ENCODE measurements at places on chromosomes 7 and 10. TPM values are rescaled to one million over a fixed set of nuclear protein-coding genes. Genes with fewer than 3 reads are reported as not detected.

Gene HHEX
- 0.54 TPM for total RNA-seq

Gene SEMA3E
- total RNA-seq: 17.1 TPM

Gene ACTL6B
- total RNA-seq: 38.1 TPM

Gene TMEM225B
- 0.50 TPM for total RNA-seq

Gene TMEM229A
- total RNA-seq: 0.97 TPM

Gene WNT8B
- 0.21 TPM for total RNA-seq

DNA sequence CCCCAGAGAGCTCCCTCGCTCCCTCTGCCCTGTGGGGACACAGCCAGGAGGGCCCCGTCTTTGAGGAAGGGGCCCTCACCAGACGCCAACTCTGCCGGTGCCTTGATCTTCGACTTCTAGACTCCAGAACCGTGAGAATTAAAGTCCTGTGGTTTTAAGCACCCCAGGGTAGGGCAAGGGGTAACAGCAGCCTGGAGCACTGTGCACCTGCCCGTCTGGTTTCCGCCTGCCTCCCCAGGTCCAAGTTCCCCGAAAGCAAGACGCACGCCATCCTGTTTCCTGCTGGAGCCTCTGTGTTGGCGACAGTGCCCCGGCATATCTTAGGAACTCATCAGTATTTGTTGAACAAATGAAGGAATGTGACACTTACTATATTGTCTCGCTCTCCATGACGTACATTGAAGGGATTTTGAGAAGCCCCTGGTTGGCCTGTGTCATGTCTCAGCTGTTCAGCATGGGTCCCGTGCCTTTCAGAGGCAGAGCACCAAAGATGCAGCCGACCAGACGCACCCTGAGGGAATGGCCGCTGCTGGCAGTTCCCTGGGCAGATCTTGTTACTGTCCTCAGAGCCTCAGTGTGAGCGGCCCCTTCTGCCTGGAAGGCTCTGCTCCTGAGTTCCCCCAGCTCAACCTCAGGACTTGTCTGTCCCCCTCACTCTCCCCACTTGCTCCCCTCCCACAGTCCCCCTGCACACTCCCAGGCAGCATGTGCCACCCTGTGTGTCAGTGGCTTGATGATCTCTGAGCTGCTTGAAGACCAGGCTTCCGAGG is 226.2 kb downstream of the TCERG1L start:
- no peak for ATAC-seq

- no peak for ATAC-seq
Measured at GRCh38 chr10:132798876-132799275, 12.9 kb upstream of the NKX6-2 start.

- no peak for ATAC-seq
Measured at GRCh38 chr7:121046893-121047468, 58.5 kb downstream of the CPED1 start.

DNA sequence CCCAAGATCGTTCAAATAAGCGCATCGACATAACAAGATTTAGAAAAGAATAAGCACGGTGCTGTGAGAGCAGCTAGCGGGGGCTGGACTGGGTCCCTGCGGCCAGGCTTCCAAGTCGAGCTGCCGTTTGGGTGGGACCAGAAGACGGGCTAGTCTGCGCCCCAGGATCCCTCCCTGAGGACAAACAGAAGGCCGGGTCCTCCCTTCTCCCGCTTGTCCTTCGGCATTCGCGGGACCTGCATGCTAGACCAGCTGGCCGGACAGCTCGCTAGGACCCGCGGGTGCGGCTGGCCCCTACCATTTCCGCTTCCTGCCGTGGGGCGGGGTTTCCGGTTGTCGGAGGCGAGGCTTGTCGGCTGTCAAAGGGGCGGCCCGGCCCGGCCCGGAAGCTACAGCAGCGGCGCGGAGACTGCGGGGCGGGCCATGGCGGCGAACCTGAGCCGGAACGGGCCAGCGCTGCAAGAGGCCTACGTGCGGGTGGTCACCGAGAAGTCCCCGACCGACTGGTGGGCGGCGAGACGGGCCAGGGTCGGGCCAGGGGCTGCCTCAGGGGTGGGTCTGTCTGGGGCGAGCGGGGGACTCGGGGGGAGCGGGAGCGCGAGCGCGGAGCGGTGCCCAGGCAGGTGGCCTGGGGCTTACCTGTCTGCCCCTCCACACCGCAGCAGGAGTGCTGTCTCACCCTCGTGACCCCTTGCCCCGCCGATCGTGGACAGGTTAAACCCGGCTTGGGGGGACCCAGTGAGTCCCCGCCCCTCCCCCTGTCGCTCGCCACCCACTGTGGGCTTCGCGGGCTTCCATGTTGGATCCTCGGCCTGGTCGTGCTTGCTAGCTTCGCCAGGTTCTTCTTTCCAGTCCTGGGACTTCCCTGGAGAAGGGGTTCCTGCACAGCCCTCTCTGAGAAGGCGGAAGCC is at the start of gene DBNL:
Gene DBNL, plus strand, starts transcription at position 388 of the 911 bp plus-strand sequence. Its CDS starts 36 bp downstream, at position 424.
- peak; percentile 86 for ATAC-seq

DNA sequence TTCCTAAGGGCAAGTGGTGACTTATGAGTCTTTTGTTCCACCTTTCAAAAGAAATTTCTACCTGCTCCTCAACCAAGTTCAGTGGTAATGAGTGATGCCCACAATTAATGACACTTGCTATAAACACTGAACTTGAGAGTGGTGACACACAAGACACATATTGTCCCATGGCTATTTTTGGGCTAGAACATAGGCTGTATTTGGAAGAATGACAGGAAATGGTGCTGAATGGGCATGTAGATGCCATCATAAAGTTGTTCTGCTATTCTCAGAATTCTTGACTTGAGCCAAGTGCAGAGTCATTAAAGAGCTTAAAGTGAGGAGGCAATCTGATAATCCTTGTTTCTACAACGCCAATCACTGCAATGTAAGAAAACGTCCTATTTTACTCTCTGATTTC is 313.3 kb downstream of the AGMO start:
- ATAC-seq: no peak

DNA sequence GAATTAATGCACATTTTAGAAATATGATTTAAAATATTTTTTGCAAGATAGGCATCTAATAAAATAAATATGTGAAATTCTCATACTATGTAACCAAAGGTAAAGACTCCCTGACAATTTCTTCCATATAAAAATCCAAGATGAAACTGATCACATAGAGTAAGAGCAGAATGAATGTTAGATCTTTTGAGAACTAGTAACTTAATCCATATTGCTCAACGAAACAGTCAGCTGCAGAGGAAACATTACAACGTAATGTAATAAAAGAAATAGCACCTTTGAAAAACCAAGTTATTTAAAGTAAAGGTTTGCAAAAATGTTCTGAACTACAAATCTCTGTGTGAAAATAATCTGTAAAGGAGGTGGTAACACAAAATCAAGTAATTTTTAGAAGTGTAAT is 28.8 kb downstream of the HACD1 start:
- ATAC-seq: no peak

GRCh38 chr7:67918158-67918557 is 921.5 kb downstream of the TYW1 start:
- no peak for ATAC-seq

DNA sequence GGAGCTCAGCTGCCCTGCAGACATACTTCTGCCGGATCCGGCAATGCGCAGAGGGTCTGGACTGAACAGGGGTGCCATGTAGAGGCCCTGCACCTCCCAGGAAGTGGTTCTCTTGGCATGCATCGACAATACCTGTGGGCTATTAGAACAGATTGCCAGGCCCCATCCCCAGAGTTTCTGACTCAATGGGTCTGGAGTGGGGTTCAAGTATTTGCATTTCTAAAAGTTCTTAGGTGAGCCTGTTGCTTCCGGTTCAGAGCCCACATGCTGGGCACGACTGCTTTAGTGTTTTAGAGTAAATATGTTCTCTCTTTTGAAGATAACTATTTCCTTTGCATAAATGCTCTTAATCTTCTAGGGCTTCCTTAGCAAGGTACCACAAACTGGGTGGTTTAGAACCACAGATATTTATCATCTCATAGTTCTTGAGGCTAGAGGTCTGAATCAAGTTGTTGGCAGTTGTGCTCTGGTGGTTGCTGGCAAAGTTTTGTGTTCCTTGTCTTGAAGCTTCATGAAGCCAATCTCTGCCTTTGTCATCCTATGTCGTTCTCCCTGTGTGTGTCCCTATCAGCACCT is 435.5 kb downstream of the TCERG1L start:
- ATAC-seq: no peak

- ATAC-seq: peak; percentile 89
Measured at GRCh38 chr7:129501760-129502707, at the start of gene SMKR1. Gene SMKR1, plus strand, starts transcription at chr7:129502531. Its CDS starts 294 bp downstream, at chr7:129502825.

GRCh38 chr10:80938903-80939302 is 401.2 kb downstream of the SH2D4B start:
- ATAC-seq: no peak

- ATAC-seq: peak; percentile 62
Measured at GRCh38 chr10:30587522-30588031, 42.0 kb downstream of the LYZL2 start.

- peak; percentile 96 for ATAC-seq
Measured at GRCh38 chr7:75937958-75938786, 23.2 kb downstream of the POR start.

GRCh38 chr10:86193841-86194240 is 172.8 kb downstream of the GRID1 start:
- no peak for ATAC-seq

DNA sequence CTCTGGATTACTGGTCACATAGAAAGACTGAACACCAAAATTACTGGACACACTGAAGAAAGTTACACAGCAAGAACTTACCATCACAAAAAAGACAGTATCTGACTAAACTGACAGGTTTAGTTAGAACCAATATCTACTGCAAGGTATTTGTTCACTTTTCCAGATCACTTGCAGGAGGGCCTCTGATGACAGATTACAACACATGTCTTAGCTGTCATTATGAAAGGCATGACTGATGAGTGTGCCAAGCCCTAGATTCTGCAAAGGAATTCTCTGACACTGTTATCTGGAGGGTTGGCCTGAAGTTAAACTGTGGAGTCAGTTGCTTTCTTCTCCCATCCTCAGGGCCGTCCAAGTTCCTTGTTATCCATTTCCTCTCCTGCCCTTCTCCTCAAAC is 242.7 kb downstream of the KIF20B start:
- ATAC-seq: no peak

- peak; percentile 20 for ATAC-seq
Measured at GRCh38 chr10:18097524-18097923, 42.7 kb upstream of the CACNB2 start.

GRCh38 chr7:74511345-74511744 is 57.6 kb downstream of the GTF2IRD1 start:
- ATAC-seq: no peak

GRCh38 chr7:156651474-156651873 is 10.9 kb downstream of the RNF32 start:
- ATAC-seq: no peak

GRCh38 chr7:2725178-2726105 is 37.4 kb downstream of the AMZ1 start:
- no peak for ATAC-seq

- no peak for ATAC-seq
Measured at GRCh38 chr7:78164459-78164858, 365.9 kb downstream of the PHTF2 start.

GRCh38 chr10:100907773-100908363 is 4.9 kb upstream of the SLF2 start:
- ATAC-seq: no peak

DNA sequence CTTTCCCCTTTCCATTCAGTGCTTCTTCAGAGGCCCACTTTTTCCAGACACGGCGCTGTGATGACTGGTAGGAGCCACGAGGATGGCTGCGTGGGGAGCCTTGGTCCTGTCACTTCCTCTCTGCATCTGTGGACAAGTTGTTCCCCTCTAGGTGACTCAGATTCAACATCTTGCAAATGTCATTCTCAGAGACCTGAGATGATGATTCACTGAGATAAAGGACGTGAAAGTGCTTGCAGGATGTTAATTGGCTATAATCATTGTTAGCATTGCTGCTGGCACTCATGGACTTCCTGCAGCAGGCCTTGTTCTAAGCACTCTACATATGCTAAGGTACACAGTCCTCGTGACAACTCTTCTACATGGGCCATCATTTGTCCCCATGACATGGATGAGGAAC is 489.8 kb upstream of the ZMIZ1 start:
- no peak for ATAC-seq

GRCh38 chr10:73863039-73863817 is 11.1 kb downstream of the CAMK2G start:
- no peak for ATAC-seq

DNA sequence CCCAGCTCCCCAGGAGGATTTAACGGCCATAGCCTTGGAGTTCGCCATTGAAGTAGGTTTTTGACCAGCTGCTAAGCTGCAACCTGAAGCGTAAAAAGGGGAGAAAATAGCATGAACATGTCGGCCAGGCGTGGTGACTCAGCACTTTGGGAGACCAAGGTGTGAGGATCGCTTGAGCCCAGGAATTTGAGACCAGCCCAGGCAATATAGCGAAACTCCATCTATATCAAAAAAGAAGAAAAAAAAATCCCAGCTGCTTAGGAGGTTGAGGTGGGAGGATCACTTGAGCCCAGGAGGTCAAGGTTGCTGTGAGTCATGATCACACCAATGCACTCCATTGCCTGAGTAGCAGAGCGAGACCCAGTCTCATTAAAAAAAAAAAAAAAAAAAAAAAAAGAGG is 32.2 kb upstream of the MCU start:
- no peak for ATAC-seq

GRCh38 chr10:71278691-71279588 is 40.1 kb upstream of the SLC29A3 start:
- peak; percentile 45 for ATAC-seq

DNA sequence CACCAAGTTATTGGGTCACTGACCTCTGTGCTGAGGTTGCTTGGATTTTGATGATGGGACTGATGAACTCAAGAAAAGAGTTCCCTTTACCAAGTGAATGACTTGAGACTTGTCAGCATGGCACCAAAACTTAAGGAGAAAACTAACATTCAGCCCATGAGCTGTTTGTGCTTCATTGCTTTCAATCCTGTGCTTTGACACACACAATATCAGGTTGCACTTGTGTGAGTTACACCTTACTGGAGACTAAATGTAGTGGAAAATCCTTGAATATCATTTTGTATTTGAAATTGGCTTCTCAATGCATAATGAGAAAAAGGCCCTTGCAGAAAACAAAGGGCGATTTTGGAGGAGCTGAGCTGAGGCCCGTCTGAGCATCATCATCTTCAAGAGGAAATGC is 2.7 kb downstream of the BAG3 start:
- no peak for ATAC-seq

- no peak for ATAC-seq
Measured at GRCh38 chr10:114340816-114341215, 63.5 kb downstream of the AFAP1L2 start.

DNA sequence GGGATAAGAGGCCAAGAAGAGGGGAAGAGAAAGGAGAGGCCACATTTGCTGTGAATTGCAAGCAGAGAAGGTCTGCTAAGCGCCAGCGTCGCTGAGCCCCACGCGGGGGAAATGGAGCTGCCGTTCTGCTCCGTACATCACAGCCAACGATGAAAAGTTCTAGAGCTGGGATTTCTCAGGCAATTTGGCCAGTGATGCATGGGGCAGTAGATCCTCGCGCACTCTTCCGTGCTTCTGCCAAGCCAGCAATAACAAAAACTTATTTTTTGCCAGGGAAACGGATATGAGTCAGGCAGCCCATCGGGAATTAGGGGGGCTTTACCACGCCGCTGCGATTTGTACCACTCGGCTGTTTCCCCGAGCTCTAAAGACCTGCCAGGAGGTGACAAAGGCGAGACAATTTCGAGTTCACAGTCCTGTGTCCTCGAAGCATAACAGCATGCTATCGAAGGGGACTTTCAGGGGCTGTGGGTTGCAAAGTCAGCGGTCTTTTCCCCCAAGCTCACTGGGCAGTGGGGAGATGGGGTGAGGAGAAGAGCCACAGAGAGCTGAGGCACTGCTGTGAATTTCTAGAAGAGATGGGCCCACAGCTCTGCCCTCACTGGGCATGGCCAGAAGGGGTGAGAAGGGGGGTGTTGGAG is 30.0 kb upstream of the SLF2 start:
- peak; percentile 33 for ATAC-seq

GRCh38 chr7:30979027-30979426 is 15.3 kb downstream of the GHRHR start:
- no peak for ATAC-seq

GRCh38 chr7:22154143-22154529 is 202.8 kb downstream of the RAPGEF5 start:
- ATAC-seq: peak; percentile 94
